Esophagus muscularis mucosa (tissue), 4 donors: ENCODE measurements at places on chromosomes 6 and 20. TPM values are rescaled to one million over a fixed set of nuclear protein-coding genes. Genes with fewer than 3 reads are reported as not detected.

- H3K36me3 ChIP-seq = no peaks in the 10 kb centered on the region
- DNase-seq = no peak
- no peak overlapping the region for H3K27ac ChIP-seq
- peaks cover 7% of the 10 kb centered on the region for H3K4me1 ChIP-seq
These were observed 5.9 kb upstream of the CPXM1 start for GRCh38 chr20:2806351-2806701.

DNA sequence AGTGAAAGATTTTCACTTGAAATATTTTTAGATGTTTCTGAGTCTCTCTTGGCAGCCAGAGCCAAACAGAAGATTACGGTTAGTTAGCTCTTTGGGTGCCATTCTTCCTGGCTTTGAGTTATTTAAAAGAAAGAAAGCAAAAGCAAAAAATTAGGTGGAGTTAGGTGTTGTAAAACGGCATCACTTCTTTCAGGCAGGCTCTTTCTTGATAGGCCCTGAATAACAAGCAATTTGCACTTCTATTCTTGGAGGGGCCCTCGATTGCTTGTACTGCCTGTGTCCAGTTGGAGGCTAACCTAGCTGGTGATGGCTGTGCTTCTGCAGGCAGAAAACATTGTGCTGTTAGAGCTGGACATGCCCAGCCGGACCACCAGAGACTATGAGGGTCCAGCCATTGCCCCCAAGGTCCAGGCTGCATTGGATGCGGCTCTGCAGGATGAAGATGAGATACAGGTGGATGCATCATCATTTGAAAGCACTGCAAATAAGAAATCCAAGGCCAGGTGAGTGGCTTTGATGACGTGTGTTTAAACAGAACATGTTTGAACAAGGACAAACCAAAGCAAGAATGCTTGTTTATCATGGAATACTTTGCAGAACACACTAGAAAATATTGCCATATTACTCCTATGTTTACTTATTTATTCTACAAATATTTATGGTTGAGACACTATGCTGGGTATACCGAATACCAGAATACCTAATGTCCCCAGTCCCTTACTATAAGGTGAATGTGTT is 28.1 kb upstream of the ASXL1 start:
- no peaks in the 10 kb centered on the region for H3K4me1 ChIP-seq
- no peaks in the 10 kb centered on the region for H3K27me3 ChIP-seq
- H3K27ac ChIP-seq = no peak overlapping the region
- no peak overlapping the region for H3K4me3 ChIP-seq
- DNase-seq = no peak

MMP24 gene
- 4.0 TPM for total RNA-seq

DNA sequence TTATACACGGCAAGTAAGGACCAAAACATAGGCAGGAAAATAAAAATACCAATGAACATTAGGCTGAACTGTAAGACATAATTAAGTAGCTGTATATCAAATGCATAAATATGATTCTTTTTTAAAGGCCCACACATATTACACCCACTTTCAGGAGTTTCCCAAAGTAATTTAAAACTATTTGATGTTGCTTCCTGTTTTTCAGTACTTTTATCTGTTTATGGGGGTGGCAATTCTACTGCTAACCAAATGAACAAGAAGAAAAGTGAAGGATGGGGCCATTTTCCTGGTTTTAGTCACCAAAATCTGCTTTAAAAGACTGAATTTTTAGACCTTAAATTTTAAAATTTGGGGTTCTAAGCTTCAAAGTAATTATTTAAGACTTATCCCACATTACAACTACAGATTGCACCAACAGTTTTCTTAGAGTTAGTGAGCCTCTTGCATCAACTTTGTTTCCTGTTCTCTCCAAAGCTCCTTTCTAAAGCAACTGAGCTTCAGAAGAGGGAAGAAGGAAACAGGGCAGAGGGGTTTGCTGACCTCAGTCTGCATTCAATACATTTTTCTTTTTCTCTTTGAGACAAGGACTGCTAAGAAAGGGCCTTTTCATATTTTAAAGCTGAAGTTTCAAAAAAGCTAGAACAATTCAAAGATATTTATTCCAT is 191.0 kb downstream of the BACH2 start:
- no peaks in the 10 kb centered on the region for H3K36me3 ChIP-seq
- no peaks in the 10 kb centered on the region for H3K27me3 ChIP-seq
- no peak overlapping the region for H3K27ac ChIP-seq
- peaks cover 6% of the 10 kb centered on the region for H3K4me1 ChIP-seq
- DNase-seq = no peak

DNA sequence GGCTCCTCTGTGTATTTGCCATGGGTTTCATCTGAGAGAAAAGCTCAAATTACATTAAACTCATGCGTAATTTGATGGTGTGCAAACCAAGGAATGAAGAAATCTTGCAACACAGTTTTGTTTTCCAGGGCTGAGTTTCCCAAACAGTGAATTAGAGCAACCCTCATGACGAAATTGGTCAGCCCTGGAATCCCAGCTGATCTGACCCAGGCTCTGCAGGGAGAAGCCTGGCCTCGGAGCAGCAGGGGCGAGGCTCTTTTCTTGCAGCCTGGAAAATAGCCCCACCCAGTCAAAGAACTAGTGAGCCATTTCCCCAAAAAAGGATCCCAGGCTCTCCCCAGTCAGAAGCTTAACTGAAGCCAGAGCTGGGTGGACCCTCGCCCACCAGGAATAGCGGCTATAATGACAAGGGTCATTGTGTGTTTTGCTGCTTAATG is 107.3 kb upstream of the SNX9 start:
- H3K4me1 ChIP-seq = peaks cover 25% of the 10 kb centered on the region
- DNase-seq = no peak
- peak overlapping the region; percentile 62 for H3K27ac ChIP-seq
- no peak overlapping the region for H3K4me3 ChIP-seq
- H3K36me3 ChIP-seq = no peaks in the 10 kb centered on the region

- H3K36me3 ChIP-seq = no peaks in the 10 kb centered on the region
- H3K4me3 ChIP-seq = no peak overlapping the region
- peaks cover 39% of the 10 kb centered on the region for H3K27me3 ChIP-seq
- peaks cover 10% of the 10 kb centered on the region for H3K4me1 ChIP-seq
- no peak for DNase-seq
- no peak overlapping the region for H3K27ac ChIP-seq
These were observed 8.8 kb downstream of the RAET1L start for GRCh38 chr6:150016324-150017185.
